ENCODE measurements at places on chromosomes 4 and X.

- DNase-seq, result no peak
Observed at GRCh38 chrX:122626871-122627270, 557.2 kb upstream of the GRIA3 start.

DNA sequence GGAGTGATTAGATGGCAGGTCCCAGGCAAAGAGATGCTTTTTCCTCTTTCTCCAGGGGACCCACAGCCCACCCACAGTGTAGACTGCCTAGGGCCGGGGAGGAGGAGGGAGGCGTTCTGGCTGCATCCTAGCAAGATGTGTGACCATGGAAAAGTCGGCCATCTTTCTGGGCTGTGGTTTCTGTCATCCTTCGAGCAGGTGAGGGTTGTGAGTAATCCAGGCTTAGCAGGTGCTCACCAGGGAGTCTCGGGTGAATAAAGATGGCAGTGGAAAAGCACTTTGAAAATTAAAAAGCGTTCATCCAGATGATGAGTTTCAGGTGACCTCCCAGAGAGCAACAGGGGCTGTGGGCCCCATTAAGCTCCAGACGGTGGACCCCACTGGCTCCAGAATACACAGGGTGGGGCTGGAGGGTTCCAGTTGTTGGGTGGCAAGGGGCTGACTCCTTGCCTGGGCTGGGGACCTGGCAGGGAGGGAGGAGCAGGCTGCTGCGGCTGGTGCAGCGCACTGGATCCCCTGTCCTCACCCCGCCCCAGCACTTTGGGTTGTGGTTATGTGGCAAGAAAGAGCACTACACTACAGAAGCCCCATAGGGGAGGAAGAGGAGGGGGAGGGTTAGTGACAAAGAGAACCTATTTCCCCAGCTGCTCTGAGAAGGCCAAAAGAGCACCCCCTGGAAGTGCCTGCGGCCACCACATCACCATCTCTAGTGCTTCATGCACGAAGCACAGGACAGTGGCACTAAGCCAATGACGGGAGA, 23.7 kb downstream of the ELF4 start:
- peak; percentile 76 for DNase-seq

DNA sequence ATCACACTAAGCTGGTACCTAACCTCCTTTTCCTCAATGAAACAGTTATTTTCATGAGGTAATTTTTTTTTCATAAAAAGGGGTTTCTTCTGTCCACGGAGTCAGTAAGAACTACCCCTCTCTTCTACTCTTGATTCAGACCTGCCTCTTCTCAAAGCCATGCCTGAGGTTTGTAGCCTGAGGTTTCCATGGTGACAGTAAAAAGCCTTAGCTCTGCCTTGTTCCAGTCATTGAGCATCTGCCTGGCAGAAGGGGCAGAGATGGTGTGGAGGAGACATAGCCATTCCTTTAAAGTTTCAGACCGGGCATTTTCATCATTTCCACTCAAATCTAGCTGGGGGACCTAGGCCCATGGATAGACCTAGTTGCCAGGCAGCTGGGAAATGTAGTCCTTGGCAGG, 135.5 kb downstream of the REPS2 start:
- DNase-seq, result no peak

DNA sequence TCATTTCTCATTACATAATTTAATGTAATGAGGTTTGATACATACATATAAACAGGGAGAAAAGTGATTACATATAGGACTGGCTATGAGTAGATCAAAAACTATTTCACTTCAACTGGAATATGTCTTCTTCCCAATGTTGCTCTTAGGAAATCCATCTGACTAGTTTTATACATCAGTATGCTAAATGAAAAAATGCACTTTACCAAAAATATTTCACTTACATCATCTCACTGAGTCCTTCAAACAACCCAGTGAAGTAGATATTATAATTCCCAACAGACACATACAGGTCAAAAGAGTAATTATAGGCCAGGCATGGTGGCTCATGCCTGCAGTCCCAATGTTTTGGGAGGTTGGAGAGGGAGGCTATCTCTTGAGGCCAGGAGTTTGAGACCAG, 215.9 kb downstream of the MID1 start:
- DNase-seq, result no peak

DNA sequence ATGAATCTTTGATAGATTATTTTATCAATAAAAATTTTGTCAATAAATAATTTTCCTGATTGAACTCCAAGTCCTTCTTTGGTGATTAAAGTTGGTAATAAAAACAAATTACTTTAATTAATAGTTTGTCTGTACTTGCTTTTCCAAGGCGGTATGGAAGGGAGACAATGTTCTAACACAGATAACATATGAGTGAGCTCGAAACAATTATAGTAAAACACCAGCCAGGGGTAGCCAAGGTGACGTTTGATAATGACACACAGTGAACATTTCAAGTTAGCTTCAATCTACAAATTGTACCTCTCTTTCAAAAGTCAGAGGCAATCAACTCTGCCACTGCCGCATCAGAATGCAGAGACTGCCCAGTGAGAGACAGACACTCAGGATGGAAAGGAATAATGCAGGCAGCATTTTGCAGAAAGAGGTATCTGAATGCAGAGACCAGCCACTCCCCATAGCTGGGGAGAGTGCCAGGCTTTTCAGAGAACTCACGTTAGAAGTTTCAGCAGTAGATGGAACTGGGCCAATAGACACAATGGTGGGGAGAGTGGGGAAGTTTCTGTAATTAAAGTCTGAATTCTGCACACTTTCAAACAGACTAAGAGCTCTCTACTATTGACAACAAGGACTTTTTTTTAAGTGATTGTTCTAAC, 18.1 kb upstream of the ATOH1 start:
- no peak for DNase-seq

GRCh38 chrX:40778861-40779575, 43.7 kb upstream of the MED14 start:
- DNase-seq, result no peak

DNA sequence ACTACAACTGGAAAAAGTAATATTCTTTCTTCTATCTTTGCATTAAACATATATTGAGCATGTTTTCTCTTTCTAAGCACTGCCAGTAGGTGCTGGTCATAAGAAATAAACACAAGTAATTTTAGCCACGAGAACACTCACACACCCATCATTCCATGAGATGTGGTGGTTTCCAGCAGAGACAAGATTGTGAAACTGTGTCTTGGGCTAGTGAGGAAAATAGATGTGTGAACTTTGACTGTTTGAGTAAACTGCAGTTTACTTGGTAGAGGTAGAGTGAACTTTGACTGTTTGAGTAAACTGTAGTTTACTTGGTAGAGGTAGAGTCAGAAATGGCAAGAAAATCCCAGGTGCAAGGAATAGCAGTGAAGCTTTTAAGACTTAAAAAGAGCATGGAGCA, 300.9 kb upstream of the HS3ST1 start:
- no peak for DNase-seq

- peak; percentile 78 for DNase-seq
Observed at GRCh38 chrX:56763556-56764152, 34.6 kb downstream of the NBDY start.

GRCh38 chr4:47711183-47711582, 126.7 kb downstream of the CORIN start:
- DNase-seq, result no peak

DNA sequence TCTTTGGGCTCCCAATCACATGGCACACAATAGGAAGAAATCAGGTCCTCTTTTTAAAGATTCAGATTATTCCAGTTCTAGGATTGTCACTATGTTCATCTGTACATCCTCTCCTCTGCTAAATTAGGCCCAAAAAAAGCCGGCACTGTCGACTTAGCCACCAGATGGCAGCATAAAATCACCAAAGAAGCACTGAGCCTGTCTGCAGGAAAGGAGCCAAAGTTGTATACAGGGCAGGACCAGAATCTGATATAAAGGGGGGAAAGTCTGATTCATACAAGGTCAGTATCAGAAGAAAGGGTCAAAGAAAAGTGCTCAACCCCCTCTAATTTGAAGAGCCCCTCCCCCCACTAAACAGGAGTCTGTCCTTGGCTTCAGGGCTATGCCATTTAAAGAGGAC, 292.5 kb downstream of the CHIC1 start:
- peak; percentile 81 for DNase-seq

DNA sequence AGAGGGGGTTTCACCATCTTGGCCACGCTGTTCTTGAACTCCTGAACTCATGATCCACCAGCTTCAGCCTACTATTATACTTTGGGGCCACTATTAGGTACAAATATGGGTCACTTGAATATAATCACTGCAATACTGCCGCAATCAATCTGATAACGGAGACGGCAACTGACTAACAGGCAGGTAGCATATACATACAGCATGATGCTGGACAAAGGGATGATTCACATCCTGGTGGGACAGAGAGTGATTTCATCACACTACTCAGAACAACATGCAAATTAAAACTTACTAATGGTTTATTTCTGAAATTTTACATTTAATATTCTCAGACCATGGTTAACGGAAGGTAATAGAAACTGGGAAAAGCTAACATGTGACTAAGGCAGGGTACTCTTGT, 10.9 kb downstream of the LRBA start:
- no peak for DNase-seq

- DNase-seq, result no peak
Observed at GRCh38 chr4:91840359-91840758, 463.4 kb upstream of the GRID2 start.

DNA sequence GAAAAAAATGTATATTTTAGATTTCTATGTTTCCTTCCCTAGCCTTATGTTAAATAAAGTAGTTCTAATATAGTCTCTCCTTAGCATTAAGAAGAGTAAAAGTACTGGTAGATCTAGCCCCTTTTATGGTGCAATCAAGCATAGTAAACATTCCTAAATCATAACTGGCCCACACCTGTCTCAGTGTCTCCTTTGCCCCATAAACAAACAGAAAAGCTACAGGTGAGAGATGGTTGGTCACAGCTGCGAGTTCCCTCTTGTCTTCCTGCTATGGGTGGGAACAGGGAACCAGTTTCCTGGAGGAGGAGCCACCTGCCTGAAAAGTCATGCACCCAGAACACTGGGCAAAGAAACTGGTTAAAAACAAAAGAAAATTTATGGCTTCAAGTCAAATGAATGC, 16.6 kb downstream of the SOWAHB start:
- DNase-seq, result no peak

DNA sequence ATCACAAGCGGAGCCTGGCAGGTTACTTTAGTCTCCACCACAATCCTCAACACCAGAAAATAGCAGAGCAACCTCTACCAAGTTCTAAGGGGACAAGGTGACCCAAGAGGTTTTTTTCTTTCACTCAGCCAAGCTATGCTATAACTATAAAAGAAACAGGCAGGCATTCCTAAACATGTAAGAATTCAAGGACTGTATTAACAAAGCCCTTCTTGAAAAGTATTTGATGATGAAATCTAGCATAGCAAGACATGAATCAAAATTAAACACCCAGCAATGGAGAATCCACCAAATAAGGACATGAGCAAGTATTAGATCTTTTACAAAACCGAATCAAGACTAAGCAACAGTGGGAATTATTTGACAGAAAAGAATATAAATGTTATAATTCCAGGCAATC, 25.7 kb upstream of the C1QTNF7 start:
- DNase-seq, result no peak

DNA sequence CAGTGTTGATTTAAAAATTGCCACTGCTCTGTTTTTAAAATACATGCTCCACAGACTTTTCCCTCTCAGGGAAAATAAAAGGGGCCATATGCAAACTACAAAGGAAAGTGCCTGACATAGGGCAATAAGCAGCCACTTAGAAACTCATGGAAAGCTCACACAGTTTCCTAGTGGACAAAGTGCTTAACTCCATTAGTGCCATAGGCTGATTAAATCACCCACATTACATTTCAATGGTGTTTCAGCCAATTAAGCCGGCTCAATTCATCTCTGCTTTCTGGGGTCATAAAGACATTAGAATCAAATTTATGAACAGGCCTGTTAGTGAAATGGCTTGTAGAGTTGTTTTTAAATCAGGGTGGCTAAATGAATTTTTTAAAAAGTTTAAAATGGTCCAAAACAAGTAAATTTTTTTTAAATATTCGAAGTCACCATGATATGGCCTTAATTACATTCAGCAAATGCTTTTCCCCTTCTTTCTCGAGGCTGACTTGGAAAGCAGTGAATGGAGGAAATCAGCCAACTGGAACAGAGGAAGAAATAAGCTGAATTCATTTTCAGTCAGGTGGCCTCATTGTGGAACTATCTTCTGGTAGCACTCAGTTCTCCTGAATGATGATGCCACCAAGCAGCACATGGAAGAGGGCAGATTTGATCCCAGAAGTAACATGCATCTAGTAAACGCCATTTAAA, 2305.1 kb upstream of the AGA start:
- no peak for DNase-seq

GRCh38 chrX:11531226-11531625, 134.5 kb downstream of the ARHGAP6 start:
- no peak for DNase-seq

DNA sequence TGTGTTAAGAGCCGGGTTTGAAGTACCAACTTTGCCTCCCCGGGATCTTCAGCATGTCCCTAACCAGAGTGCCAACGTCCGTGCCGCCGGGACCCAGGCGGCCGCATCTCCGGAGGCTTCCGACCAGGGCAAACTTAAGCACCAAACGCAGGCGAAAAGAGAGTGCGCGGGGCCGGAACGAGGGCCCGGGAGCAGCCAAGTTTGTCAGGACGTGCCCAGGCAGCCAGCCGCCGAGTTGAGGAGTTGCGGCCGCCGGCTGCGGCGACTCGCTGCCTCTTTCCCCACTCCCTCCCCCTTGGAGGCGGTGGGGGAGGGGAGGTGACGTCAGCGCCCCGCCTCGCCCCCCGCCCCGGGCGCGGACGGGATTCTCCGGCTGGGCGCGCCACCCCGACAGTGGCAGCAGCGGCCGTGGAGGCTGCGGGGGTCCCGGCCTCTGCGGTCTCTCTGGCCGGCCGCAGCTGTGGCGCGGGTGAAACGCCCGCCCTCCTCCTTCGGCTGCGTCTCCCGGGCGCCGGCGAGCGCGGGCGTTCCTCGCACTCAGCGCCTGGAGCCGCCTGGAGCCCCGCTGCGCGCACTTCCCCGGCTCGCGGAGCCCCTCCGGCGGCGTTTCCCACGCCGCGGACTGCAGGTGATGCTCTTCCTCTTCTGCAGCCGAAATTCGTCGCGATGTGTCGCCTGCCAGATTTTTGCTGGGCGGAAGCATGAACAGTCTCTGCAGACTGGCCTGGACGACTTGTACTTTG, 2.9 kb upstream of the FAT1 start:
- peak; percentile 20 for DNase-seq

DNA sequence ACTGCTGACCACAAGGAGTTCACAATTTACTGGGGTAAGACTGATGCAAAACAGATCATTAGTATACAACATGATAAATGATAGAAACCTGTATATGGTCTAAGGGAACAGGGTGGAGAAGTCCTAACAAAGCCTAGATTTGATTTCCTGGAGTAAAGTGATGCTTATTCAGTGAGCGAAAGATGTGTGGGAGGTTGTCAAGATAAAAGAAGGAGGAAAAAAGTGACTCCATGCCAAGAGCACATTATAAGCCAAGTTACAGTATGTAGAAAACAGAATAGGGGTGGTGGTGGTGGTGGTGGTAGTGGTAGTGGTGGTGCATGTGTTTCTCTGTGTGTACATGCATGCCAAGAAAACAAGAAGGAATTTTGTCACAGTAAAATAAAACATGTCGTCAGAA, 325.2 kb downstream of the MAPK10 start:
- no peak for DNase-seq

- no peak for DNase-seq
Observed at GRCh38 chr4:172978848-172979247, 189.8 kb upstream of the GALNT7 start.

- no peak for DNase-seq
Observed at GRCh38 chr4:164572877-164573279, 181.1 kb upstream of the SMIM31 start.

GRCh38 chrX:114842181-114842580, 175.2 kb downstream of the IL13RA2 start:
- no peak for DNase-seq
